ENCODE measurements at places on chromosomes 1 and 21. TPM values are rescaled to one million over a fixed set of nuclear protein-coding genes. Genes with fewer than 3 reads are reported as not detected.

DENND2C gene
- polyA plus RNA-seq: 0.06 TPM

CHI3L2 gene
- polyA plus RNA-seq: 9.9 TPM

CDKN2C gene
- polyA plus RNA-seq: 6.9 TPM

BRINP2 gene
- not detected for polyA plus RNA-seq

DNA sequence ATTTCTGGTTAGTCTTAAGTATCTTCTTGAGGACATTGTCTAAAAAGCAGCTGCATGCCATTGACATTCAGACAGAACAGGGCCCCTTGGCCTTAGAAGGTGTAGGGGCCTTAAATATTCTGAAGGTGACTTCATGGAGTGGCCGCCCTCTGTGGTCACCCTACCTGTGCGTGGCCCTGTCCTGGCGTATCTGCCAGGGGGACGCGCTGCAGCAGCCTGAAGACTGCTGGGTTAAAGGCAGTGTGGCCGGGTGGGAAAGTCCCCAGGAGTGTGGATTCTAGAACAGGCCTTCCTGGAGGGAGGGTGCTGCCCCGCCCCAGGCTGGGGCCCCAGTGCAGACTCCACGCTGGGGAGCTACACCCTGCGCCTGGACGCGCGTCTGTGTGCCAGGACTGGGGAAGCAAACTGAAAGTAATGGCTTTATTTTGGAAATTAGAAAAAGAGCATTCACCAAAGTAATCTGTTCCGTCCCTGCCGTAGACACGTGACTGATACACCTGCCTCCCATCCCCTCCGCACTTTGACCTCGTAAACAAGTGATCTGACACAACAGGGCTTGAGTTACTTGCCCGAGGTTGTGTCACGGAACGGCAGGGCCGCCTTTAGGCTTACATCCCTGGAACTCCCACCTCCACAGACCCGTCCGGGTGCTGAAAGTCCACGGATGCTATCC lies 1.8 kb downstream of the AGPAT3 start:
- DNase-seq: no peak

DNA sequence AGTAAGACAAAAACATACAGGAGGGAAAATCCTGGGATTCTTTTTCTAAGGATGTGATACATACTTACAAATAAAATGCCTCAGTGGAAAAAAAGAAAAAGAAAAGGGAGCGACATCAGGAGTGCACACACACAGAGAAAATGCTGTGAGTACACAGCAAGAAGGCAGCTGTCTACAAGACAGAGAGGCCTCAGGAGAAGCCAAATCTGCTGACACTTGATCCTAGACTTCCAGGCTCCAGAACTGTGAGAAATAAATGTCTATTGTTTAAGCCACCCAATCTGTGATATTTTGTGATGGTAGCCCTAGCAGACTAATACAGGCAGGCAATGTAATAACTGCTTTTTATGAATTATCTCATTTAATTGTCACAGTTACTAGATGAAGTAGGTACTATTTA lies 17.0 kb upstream of the TRIM45 start:
- no peak for DNase-seq

- DNase-seq: peak; percentile 86
Observed at GRCh38 chr1:228169345-228169744, 3.7 kb downstream of the IBA57 start.

- DNase-seq: peak; percentile 47
Observed at GRCh38 chr1:192550922-192551534, 24.5 kb upstream of the RGS1 start.

DNA sequence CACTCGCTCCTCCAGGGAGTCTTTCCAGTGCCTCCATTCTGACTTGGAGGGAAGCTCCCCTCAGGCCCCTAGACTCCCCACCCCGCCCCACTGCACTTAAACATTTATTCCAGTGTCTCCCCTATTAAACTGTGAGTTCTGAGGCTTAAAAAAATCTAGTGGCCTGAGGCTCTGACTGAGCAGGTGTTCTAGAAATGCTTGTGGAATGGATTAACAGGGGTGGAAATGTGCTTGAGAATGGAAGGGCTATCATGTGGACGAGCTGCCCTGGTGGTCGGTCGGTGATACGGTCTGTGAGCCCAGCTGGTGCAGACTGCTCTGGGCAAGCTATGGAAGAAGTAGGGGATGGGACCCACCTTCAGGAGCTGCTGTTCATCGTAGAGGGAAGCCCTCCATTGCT lies 130.2 kb downstream of the PEX14 start:
- no peak for DNase-seq

GRCh38 chr1:18602533-18603211 lies 28.0 kb upstream of the PAX7 start:
- no peak for DNase-seq

GRCh38 chr1:17640393-17640792 lies 100.9 kb downstream of the ARHGEF10L start:
- peak; percentile 74 for DNase-seq

DNA sequence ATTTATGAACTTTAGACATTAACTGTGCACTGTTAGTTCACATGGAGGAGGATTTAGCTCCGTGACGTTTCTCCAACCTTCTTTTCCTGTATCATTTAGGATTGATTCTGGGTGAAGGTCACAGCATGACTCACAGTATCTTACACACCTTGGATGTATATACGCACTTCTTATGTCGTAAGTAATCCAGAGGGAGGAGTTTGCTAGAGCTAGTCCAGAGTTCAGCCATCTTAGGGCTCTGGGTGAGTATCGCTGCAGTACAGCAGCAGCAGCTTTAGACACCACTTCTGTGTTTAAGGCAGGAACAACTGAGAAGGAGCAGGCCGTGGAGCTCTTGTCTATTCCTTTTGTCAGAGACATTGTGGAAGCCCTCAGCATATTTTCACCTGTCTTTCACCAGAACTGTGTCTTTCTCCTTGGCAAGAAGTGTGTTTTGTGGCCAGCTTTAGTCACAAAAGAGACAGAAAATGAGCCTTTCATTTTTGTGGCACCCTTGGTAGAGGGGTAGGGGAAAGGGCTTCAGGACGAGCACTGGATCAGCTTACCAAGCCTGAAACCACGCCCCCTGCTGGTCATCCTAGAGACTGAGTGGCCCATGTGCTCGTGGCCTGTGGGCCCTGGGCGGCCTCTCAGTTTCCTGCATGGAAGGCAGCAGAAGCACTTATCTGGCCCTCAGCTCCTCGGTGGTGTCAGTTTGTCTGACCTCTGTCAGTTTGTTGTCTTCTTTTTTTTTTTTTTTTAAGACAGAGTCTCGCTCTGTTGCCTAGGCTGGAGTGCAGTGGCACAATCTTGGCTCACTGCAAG lies 64.0 kb downstream of the ADARB1 start:
- DNase-seq: peak; percentile 73
